Uterus (tissue), 4 donors: ENCODE measurements at places on chromosomes 5 and 9. TPM values are rescaled to one million over a fixed set of nuclear protein-coding genes. Genes with fewer than 3 reads are reported as not detected.

DNA sequence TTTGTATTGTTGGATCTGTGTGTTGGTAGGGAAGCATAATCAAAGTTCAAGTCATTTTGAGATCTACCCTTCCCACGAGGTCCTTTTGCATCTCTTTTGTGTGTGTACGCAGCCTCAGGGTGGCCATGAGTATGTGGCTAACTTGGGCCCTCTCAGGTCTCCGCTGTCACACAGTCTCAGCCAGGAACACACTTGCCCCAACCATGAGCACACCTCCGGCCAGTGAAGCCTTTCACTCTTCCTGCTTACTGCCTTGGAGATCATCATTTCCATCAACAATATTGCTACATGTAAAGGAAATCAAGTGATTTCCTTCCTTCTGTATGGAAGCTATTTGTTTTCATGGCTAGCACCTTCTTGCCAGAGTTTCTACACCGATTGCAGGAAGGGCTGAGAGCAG is 13.9 kb downstream of the ZNF346 start:
- DNase-seq, result no peak

DNA sequence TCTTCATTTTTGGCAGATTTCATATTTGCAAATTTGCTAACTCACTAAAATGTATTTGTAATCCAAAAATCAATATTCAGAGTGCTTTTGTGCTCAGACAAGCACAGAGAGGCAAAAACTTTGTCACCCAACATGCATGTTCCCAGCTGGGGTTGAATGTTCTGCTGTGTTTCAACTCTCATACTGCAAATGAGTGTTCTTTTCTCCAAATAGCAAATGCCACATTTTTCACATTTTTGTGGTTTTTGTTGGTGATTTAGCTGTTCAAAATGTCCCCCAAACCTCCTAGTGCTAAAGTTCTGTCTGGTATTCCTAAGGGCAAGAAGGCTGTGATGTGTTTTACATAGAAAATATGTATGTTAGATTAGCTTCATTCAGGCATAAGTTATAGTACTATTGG is 87.3 kb upstream of the PCSK5 start:
- DNase-seq, result no peak

DNA sequence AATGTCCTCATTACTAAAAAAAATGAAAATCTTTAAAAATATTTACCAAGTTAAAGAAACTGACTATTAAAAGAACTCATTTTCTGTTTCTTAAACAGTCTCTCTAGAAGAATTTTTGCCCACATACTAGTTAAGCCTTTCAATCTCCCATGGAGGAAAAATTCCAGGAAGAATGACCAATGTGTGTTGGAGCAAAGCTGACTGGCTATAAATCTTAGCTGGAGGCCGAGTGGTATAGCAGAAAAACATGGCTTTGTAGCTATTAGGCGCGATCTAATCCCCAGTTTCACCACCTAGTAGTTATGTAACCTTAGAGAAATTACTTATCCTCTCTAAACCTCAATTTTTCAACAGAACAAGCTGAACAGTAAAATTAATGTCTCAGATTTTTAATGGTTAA is 135.5 kb upstream of the PRLR start:
- no peak for DNase-seq

DNA sequence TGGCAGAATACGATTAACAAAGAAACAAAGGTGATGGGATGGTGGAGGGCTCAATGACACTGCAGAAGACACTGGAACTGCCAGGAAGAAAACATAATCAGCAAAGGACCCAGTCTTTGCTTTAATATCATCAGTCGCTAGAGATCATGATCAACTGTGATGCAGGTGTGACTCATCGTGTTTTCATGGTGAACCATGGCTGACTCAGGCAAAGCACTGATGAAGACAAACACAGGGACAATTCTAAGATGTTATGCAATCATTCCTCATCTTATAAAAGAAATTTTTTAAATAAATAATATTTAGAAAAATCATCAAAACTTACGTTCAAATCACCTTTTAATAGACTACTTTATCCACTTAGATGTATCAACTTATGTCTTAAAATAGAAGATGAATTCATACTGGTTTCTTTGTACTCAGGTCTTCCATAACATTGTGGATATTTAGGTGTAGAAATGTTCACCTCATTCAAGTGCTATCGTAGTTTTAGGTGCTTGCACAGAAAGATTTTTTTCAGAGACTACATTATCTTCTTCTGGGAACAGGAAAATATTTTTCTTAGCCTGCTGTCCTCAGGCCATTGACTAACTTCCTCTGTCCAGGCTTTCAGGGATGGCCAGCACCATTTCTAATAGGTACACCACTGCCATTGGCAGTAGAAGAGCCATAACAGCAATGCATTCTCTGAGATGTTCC is 673.4 kb upstream of the MEF2C start:
- no peak for DNase-seq

DNA sequence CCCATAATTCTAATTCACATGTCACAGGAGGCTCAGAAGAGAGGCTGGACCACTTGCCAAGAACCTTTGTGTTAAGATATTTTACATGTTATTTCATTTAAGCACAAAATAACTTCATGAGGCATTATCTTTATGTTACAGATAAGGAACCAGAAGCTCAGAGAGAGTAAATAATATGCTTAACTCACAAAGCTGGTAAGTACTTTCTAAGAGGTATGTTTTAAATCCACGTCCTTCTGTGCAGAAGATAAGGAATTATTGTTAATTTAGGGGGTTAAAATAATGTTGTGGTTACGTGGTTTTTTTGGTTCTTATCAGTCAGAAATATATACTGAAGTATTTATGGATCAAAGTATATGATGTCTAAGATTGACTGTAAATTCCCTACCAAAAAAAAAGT is 8.0 kb downstream of the STRBP start:
- no peak for DNase-seq

GRCh38 chr9:114096041-114096511 is 3.0 kb downstream of the KIF12 start:
- DNase-seq, result no peak

DNA sequence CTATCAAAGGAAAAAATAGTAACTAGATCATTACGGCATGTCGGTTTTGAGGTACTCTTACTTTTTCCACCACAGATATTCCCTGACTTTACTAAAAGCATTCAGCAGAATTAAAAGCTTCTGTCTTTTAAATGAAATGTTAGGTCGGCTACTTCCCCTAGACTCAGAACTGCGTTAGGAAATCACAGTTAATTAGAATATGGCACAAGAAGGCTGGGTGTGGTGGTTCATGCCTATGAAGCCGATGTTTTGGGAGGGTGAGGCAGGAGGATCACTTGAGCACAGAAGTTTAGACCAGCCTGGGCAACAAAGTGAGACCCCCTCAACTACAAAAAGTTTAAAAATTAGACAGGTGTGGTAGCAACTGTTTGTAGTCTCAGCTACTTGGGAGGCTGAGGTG is 24.4 kb downstream of the CEMIP2 start:
- DNase-seq, result no peak

DNA sequence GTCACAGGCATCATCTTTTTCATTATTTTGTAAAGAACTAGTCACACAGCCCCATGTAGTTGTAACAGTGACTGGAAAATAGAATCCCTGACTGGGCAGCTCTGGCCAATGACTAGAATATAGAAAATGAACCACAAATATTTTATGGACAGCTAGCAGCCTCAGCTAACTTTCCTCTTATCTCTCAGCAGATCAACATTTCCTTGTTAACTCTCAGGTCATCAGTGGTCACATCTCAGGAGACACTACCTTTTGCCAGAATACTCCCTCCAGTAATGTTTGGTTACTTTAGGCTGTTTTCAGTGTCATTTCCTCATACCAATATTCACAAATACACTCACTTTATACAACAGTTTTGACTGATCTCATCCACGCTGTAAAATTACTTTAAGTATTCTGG is 43.9 kb downstream of the FAM169A start:
- DNase-seq, result no peak

DNA sequence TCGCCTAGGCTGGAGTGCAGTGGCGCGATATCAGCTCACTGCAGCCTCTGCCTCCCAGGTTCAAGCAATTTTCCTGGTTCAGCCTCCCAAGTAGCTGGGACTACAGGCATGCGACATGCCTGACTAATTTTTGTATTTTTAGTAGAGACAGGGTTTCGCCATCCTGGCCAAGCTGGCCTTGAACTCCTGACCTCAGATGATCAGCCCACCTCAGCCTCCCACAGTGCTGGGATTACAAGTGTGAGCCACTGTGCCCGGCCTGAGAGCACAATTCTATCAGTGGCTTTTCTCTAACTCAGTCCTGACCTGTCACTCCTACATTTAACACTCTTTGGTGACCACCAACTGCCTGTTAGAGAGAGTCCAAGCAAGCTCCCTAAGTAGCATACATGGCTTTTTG is 82.7 kb upstream of the SPOCK1 start:
- no peak for DNase-seq

DNA sequence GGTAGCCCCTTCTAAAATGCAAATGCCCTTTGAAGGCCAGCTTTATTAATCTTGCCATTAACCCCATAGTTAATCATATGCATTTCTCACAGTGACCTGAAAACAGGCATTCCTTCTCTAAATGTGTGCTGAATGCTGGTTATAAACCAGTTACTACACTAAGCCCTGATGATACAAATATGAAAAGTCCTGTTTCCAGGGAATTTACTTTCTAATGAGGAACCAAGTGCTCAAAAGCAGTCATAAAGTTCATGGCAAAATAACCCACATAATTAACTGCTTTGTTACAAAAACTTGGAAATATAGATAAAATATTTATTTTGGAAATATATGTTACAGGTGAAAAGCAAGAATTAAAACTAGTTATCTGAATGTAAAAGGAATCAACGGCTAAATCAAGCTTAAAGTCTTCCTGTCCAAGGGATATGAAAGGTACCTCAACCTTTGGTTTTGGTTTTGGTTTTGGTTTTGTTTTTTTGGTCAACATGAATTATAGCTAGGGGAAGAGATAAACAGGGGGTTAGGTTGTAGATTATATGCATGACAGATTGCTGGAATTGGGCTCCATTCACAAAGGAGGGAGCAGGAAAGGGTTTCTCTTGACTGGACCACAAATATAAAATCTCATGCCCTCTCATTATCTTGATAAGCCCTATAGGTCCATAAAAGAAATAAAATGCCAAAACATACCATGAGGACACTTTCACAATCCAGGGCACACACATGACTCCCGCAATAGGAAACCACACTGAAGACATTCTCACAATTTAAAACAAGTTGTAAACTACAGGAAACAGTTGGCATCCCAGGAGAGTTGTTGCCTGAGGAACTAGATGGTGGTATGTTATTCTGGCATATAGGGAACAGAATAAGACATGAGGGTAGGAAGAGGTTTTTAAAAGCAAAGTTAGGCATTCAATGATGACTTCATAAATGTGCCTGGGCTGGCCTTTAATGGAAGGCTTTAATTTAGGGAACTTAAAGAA is 46.7 kb upstream of the MACIR start:
- DNase-seq, result no peak

EQTN gene
- total RNA-seq, result not detected

IQGAP2 gene
- total RNA-seq, result 9.1 TPM

WWC1 gene
- 1.9 TPM for total RNA-seq

GZMA gene
- total RNA-seq, result not detected

NTRK2 gene
- 11.5 TPM for total RNA-seq

C5orf34 gene
- 0.29 TPM for total RNA-seq
